ENCODE measurements at places on chromosomes 16 and 17.

- DNase-seq = no peak
Measured at GRCh38 chr16:69499541-69500230, 66.1 kb upstream of the NFAT5 start.

DNA sequence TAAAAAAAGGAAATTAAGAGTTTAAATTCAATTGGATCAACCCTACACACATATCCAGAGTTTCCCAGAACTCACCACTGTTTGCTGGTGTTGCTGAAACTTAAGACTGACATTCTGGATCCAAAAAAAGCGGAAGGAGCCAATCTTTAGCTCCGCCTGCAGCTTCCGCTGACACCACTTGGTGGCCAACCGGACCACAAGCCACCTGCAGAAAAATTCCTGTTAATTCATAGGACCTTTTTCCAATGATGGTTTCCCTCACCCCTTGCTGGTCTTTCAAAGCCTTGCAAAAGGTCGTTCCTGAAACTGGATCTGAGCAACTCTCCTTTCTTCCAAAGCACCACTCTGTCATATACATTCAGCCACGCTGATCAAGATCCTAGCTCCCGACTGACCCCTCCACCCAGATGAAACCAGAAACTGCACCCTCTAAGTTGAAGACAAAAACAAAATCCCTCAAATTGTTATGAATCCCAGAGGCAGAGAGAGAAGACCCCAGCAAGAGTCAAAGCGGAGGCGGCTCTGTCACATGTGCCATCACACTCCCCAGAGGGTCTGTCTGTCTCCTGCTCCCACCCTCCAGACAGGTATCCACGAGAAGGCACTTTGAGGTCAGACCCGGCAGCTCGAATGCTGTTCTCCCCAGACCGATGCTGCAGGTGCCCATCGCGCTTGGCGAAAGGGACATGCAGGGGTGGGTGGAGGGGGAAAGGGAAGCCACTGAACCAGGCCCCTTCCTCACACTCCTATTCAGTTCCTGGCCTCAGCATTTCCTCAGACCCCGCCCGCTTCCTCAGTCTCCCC is 773 bp downstream of the BLTP2 start:
- DNase-seq = peak; percentile 48

GRCh38 chr16:77190190-77190477 is 856 bp upstream of the MON1B start:
- DNase-seq = no peak

GRCh38 chr16:79295162-79295561 is 305.4 kb downstream of the MAF start:
- no peak for DNase-seq

- peak; percentile 59 for DNase-seq
Measured at GRCh38 chr16:16007743-16008111, 58.3 kb downstream of the ABCC1 start.

All from stimulated activated naive B cell treated with anti-CD40 and anti-IgM and Interleukin-4, amounts not matched to agents 10 μg/mL and 1 μg/mL and 100 μg/mL, for 72 hours (primary cell).